A549 (cell line): ENCODE measurements at places on chromosomes 1 and 21.

- no peak for DNase-seq
Measured at GRCh38 chr1:71473331-71473730, 392.5 kb upstream of the ZRANB2 start.

- DNase-seq: no peak
Measured at GRCh38 chr1:48026701-48027532, 29.7 kb upstream of the TRABD2B start.

- DNase-seq: peak; percentile 89
Measured at GRCh38 chr1:203267347-203267846, 37.9 kb upstream of the BTG2 start.

- DNase-seq: no peak
Measured at GRCh38 chr1:84436876-84437655, 38.8 kb downstream of the DNASE2B start.
